ENCODE measurements at places on chromosomes 5 and 9.

- DNase-seq = no peak
Observed at GRCh38 chr5:119316086-119316485, 39.7 kb upstream of the TNFAIP8 start.

GRCh38 chr9:38315085-38315595 lies 77.4 kb upstream of the ALDH1B1 start:
- no peak for DNase-seq

DNA sequence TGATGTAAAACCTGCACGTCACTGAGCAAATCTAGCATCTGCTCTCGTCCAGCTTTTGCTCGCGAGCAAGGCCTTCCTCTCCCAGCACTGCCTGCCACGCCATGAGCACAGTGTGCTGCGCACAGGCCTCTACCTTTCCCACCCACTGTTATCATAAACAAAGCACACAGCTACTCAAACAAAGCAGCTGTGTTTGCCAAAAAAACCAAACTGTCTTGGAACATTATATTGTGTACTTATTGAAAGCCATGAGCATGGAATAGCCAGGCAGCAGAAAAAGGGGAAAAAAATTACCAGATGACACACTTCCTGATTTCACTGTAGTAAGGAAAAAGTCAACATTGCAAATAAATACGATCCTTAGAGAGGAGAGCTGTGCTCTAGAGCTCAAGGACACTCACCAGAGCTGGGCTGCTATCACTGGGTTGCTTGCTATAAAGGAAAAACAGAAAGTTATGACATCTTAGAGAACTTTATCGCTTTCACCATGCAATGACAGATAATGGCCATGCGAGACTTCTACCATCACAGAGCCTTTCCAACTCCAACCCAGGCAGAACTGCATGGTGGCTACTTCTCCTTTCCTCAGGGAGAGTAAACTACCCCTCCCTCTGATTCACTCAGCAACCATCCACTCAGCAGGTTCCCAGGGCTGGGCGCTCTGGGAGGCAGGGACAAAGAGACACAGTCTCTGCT lies 69.6 kb downstream of the EPB41L4B start:
- no peak for DNase-seq

DNA sequence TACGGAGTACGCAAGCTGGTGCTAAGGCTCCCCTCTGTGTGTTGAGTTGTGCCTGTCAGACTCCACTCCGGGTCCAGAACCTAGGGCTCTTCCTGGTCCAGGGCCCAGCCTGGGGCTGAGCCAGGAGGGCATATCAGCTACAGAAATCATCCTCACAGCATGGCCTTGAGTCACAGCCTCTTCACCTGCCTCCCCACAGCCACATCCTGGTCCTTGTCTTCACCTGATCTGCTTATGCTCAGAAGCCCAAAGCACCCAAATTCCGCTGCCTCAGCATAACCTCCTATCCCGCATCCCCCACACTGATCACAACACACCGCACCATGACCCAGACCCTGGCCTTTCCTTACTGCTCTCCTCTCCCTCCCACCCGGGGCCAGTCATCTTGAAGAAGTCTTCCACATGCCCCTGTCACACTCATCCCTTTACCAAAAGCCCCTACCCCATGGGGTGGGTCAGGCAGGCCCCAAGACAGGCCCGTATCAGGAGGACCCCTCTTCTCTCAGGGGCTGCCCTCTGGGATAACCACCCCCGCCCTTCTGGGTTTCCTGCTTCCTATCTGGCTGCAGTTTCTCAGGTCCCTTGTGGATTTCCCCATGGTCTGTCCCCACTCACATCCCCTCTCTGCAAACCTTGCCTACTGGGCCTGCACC lies 1.3 kb upstream of the IL3 start:
- DNase-seq = no peak

DNA sequence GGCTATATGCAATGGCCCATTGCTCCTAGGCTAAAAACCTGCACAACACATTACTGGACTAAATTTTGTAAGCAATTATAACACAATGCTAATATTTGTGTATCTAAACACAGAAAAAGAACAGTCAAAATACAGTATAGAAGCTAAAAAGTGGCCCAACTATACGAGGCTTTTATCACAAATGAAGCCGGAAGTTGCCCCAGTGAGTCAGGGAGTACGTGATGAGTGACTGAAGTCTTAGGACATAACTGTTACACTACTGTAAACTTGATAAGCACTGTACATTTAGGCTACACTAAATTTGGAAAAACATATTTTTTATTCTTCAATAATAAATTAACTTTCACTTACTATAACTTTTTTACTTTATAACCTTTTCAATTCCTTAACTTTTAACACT lies 105.2 kb upstream of the PRR16 start:
- no peak for DNase-seq
